ENCODE measurements at places on chromosomes 13 and 19. TPM values are rescaled to one million over a fixed set of nuclear protein-coding genes. Genes with fewer than 3 reads are reported as not detected.

- H3K27me3 ChIP-seq, result no peaks in the 10 kb centered on the region
- no peaks in the 10 kb centered on the region for H3K36me3 ChIP-seq
Measured at GRCh38 chr13:40220299-40220935, 446.0 kb downstream of the FOXO1 start.

GRCh38 chr13:30792285-30793000, 57.1 kb downstream of the ALOX5AP start:
- H3K4me3 ChIP-seq, result no peak overlapping the region
- H3K27me3 ChIP-seq, result no peaks in the 10 kb centered on the region
- DNase-seq, result no peak
- H3K4me1 ChIP-seq, result peaks cover 16% of the 10 kb centered on the region
- peak overlapping the region; percentile 64 for H3K27ac ChIP-seq
- H3K36me3 ChIP-seq, result no peaks in the 10 kb centered on the region

GRCh38 chr13:50636007-50636704, 207.3 kb downstream of the DLEU7 start:
- DNase-seq, result no peak
- H3K36me3 ChIP-seq, result no peaks in the 10 kb centered on the region
- no peaks in the 10 kb centered on the region for H3K4me1 ChIP-seq
- H3K4me3 ChIP-seq, result no peak overlapping the region

DNA sequence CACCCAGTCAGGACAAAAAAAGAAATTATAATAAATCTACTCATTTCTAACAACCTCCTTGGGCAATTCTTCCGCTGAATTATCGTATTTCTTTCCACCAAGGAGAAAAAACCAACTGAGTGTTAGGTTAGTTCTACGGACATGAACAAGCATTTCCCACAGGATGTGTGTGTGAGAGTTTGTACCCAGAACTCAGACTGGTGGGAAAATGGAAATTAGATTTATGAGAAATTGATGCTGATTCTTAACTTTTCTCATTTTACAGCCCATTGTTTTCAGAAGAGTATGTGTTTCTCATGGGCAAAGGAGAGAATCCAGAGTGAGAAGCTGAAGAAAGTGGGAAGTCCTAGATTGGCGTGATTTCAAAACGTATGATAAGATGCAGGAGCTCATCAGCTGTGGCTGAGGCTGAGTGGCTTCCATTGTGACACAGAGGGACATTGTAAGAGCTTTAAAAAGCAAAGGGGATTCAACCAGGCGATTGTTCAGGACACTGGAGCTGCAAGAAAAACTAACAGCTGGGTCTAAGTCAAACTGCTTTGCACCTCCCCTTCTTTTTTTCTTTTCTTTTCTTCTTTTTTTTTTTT, 184.7 kb upstream of the ARGLU1 start:
- no peaks in the 10 kb centered on the region for H3K27me3 ChIP-seq
- DNase-seq, result no peak
- H3K4me3 ChIP-seq, result no peak overlapping the region
- no peaks in the 10 kb centered on the region for H3K4me1 ChIP-seq
- no peak overlapping the region for H3K27ac ChIP-seq

The SMIM44 gene
- total RNA-seq, result not detected
